ENCODE measurements at places on chromosomes 13 and 19.

DNA sequence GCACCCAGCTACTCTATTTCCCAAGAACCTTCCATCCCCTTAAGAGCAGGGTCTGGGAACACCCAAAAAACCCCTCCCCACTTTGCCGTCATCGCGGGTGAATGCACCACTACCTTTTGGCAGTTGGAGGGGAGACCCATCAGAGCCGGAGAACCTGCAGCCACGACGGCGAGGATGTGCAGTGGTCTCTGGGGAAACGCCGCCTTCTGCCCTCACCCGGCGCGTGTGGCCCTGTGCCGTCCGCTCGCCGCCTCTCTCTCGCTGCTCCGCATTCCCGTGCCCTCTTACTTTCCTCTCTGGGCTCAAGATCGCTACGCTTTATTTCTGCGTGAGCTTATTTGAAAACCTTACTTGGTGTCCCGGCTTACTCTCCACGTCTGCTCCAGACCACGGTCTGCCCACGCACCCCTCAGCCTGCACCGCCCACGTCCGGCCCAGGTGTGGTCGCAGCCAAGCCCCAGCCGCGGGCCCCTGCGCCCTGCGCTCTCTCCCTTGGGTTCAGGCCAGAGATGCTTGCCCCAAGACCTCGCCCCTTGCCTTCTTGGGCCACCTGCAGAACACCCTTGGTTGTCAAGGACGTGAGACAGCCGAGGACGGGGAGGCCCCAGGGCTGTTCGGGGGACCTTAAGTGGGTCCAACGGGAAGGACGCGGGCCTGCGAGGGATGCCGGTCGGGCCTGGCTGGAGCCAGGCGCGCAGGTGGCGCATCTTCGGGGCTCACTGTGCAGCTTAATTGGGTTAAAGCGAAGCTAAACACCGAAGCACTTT is 2.0 kb upstream of the MAB21L1 start:
- DNase-seq = no peak

GRCh38 chr13:89930861-89931260 is 1416.6 kb upstream of the MIR17HG start:
- no peak for DNase-seq

DNA sequence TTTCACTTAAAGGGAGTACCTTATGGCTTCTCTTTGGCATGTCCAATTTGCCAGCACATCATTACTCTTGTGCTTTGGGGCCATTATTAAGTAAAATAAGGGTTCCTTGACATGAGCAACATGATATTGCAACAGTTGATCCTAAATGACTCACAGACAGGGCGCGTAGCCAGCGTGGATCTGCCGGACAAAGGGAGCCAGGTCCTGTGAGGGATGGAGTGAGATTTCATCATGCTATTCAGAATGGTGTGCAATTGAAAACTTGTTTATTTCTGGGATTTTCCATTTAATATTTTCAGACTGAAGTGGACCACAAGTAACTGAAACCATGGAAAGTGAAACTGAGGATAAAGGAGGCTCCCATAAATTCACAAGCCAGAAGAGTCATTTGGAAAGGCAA is 48.6 kb upstream of the WASF3 start:
- DNase-seq = no peak

DNA sequence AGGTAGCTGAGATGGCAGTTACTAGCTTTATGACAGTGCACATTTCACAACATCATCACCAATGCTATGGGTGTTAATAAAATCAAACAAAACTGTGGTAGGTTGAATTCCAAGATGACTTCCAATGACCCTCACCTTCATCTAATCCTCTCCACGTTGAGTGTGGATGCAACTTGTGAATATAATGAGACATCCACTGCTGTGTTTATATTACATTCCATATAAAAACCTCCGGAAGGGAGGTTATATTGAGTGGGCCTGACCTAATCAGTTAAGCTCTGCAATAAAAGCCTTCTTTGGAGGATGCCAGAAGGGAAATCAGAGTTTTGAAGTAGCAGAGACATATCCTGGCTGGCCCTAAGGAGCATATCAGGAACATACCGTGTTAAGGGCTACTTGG is 25.6 kb upstream of the CSNK1A1L start:
- DNase-seq = no peak

- DNase-seq = no peak
These were observed 428.7 kb downstream of the NDFIP2 start for GRCh38 chr13:79909644-79910043.

DNA sequence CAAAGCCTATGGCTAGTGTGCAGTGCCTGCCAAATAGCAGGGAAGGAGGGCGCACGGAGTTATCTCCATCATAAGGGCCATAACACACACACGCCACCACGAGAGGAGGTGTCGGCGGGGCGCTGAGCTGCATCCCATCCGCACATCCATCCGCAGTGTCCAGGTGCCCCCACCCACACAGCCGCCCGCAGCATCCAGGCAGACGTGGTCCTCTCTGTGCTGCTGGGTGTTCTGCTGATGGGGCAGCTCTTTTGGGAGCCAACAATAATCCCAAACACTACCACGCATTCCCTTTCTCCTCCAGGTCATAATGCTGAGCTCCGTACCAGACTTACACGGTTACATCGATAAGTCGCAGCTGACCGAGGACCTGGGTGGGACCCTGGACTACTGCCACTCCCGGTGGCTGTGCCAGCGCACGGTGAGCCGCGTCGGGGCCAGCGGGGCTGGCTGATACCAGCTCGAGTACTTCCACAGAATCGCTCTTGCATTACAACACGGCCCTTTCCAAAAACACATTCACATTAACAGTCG is 41.5 kb upstream of the F7 start:
- no peak for DNase-seq

- DNase-seq = no peak
These were observed 702.0 kb downstream of the PCDH9 start for GRCh38 chr13:66528180-66528579.

DNA sequence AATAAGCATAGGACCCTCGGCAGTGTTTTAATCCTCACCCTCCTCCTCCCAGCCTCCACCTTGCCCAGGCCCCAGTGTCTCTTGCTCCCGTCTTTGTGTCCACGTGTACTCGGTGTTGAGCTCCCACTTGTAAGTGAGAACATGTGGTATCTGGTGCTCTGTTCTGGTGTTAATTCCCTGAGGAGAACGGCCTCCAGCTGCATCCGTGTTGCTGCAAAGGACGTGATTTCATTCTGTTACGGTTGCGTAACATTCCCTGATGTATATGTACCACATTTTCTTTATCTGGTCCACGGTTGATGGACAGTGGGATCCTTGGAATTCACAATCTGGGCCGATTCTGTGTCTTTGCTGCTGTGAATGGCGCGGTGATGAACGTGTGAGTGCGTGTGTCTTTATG is 44.7 kb upstream of the TFDP1 start:
- DNase-seq = no peak

GRCh38 chr13:103157434-103158145 is 91.4 kb upstream of the SLC10A2 start:
- no peak for DNase-seq

DNA sequence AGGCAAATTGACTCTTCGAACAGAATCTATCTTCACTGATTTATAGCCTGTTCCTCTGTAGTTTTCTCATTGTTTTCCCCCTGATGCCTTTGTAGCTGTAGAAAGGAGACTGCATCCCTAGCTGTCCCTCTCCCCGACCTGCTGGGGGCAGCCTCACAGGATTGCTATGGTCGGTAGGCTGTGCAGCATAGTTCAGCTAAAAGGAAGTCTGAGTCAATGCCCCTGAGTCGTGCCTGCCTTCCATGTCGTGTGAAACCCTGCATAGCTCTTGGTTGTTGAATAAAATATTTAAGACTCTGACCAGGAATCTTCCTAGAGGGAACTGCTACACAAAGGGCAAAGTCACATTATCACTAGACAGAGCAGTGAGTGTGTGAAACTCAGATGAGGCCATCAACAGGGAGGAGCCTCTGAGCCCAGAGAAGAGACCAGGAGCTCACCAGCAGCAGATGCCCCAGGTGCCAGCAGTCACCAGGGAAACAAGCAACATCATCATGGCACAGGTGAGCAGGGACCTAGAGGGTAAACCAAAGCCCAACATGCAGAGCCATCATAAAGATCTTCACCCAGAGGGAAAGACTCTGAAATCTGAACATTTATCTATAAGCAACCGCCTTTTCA is 108.4 kb upstream of the NBEA start:
- DNase-seq = no peak

All from occipital lobe (tissue), 3 donors.